ENCODE measurements at places on chromosomes 4 and X.
A peak's percentile ranks its signal among the peaks of the same experiment; 100 is the strongest.

DNA sequence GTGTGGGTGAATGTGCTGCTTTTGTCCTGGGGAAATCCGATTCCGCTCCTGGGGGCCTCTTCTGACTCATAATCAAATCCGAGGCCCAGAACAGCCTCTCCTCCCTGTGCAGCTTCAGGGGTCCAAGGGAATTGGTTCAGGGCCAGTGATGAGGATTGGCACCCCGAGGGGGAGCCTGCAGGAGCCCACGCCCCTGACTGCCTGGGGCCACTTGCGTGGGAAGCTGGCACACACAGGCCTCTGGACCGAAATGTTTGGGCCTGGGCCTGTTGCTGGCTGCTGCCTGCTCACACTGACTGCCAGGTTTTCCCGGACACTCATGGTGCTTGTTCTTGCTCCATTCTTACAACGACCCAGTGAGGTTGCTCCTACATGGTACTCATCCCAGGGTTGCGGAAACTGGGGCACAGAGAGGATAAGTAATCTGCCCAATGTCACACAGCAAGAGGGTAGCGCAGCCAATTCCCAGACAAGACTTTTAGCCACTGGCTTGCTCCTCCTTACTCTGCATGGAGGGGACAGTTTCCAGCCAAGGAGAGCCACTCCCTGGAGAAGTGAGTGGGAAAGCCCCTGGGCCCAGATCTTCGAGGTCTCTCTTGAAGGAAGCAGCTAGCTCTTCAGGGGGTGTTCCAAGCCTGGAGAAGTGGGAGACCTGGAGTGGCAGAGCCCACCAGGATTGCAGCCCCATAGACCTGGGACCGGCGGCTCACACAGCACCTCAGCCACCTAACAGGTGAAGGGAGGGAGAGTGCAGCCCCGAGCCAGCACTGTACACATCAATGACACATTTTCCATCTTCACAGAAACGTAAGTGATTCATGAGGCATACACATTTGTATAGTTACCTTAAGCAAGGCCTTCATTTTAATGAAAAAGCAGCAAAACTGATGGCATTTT lies 20.3 kb downstream of the CFAP99 start:
- H3K4me3 ChIP-seq, result no peak overlapping the region
- DNase-seq, result no peak
- H3K27ac ChIP-seq, result no peak overlapping the region

DNA sequence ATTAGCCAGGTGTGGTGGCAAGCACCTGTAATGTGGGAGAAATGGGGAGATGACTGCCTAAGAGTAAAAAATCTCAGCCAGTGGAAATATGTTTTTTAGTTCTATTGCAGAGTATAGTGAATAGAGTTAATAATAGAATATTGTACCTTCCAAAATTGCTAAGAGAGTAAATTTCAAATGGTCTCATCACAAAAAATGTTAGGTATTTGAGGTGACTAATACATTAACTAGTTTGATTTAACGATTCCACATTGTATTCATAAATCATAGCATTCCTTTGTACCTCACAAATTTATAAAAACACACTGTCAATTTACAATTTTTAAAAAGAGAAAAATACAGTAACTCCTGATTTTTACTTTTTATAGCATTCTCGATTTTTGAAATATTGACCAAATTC lies 681.5 kb upstream of the EPHA5 start:
- H3K27me3 ChIP-seq, result no peaks in the 10 kb centered on the region
- no peak overlapping the region for H3K27ac ChIP-seq
- no peaks in the 10 kb centered on the region for H3K36me3 ChIP-seq
- no peak overlapping the region for H3K4me3 ChIP-seq

DNA sequence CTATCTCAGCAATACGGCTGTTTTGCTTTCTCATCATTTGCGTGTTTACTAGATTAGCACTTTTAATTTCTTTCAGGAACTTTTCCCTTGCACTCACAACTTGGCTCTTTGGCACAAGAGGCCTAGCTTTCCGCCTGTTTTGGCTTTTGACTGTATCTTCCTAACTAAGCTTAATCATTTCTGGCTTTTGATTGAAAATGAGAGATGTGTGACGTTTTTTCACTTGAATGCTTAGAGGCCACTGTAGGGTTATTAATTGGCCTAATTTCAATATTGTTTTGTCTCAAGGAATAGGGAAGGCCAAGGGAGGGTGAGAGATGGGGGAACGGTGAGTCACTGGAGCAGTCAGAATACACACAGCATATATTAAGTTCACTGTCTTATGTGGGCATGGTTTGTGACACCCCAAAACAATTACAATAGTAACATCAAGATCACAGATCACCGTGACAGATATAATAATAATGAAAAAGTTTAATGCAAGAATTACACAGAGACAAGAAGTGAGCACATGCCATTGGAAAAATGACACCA lies 27.3 kb downstream of the MND1 start:
- H3K27me3 ChIP-seq, result no peaks in the 10 kb centered on the region
- no peak overlapping the region for H3K27ac ChIP-seq
- H3K4me1 ChIP-seq, result no peaks in the 10 kb centered on the region
- H3K36me3 ChIP-seq, result no peaks in the 10 kb centered on the region

DNA sequence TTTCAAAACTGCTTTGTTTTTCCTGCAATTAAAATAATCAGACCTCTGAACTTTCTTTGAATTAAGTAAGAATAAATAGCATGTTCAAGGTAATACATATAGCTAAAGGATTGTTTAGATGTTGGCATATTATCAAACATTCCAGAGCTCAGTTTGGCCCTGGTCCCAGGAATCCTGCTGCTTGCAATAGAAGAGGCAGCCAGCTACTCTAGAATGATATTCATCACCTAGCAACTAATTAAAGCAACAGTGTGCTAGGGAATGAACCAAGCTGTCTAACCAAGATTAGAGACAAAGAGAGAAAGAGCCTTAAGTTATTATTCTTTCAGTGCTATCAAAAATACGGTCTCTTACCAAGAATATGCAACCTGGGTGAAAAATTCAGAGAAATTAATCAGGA lies 460.9 kb downstream of the GABRG1 start:
- H3K27me3 ChIP-seq, result no peaks in the 10 kb centered on the region
- H3K4me1 ChIP-seq, result no peaks in the 10 kb centered on the region
- DNase-seq, result peak; percentile 69
- H3K36me3 ChIP-seq, result no peaks in the 10 kb centered on the region
- H3K4me3 ChIP-seq, result no peak overlapping the region

GRCh38 chrX:47232803-47233332 lies at the start of gene USP11:
TSS of gene USP11 (plus strand) at chrX:47233009. CDS start at chrX:47233044, 35 bp downstream.
- H3K36me3 ChIP-seq, result no peaks in the 10 kb centered on the region
- no peaks in the 10 kb centered on the region for H3K4me1 ChIP-seq
- H3K27me3 ChIP-seq, result no peaks in the 10 kb centered on the region
- H3K27ac ChIP-seq, result peak within 1 kb of the TSS; percentile 97
- peak within 1 kb of the TSS; percentile 56 for H3K4me3 ChIP-seq

- DNase-seq, result peak; percentile 2
- H3K27ac ChIP-seq, result no peak overlapping the region
- H3K4me1 ChIP-seq, result no peaks in the 10 kb centered on the region
- no peaks in the 10 kb centered on the region for H3K36me3 ChIP-seq
Observed at GRCh38 chr4:8710416-8710815, 117.9 kb downstream of the CPZ start.

DNA sequence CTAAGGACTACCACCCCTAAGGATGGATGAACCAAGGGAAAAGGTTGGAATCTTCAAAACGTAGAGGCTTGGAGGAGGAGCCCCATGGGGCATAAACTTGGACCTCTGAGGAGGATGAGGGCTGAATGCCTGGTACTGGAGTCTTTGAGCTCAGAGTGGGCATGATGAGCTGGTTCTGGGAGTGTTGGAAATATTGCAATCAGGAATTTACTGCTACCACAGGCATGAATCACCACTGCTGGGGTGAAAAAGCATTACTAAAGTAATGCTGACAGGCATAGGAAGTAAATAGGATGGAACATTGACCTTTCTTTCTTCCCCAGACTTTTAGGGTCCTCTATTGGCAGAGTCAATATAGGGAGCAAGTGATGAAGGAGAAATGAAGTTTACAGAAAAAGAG lies 105.8 kb upstream of the RPS6KA3 start:
- DNase-seq, result no peak
- no peaks in the 10 kb centered on the region for H3K36me3 ChIP-seq
- H3K27ac ChIP-seq, result no peak overlapping the region
- no peaks in the 10 kb centered on the region for H3K27me3 ChIP-seq
- H3K4me3 ChIP-seq, result no peak overlapping the region
- no peaks in the 10 kb centered on the region for H3K4me1 ChIP-seq

GRCh38 chrX:124228849-124229248 lies 103.6 kb upstream of the TEX13D start:
- no peak for DNase-seq
- H3K4me3 ChIP-seq, result no peak overlapping the region
- H3K36me3 ChIP-seq, result no peaks in the 10 kb centered on the region
- H3K27ac ChIP-seq, result no peak overlapping the region
- no peaks in the 10 kb centered on the region for H3K4me1 ChIP-seq

- H3K4me3 ChIP-seq, result no peak overlapping the region
- no peaks in the 10 kb centered on the region for H3K27me3 ChIP-seq
- no peak overlapping the region for H3K27ac ChIP-seq
- H3K36me3 ChIP-seq, result no peaks in the 10 kb centered on the region
- no peak for DNase-seq
Observed at GRCh38 chr4:5256421-5256820, 205.1 kb downstream of the STK32B start.

GRCh38 chr4:148514041-148514440 lies 71.8 kb upstream of the NR3C2 start:
- no peaks in the 10 kb centered on the region for H3K27me3 ChIP-seq
- H3K4me3 ChIP-seq, result no peak overlapping the region
- no peaks in the 10 kb centered on the region for H3K4me1 ChIP-seq
- no peaks in the 10 kb centered on the region for H3K36me3 ChIP-seq

DNA sequence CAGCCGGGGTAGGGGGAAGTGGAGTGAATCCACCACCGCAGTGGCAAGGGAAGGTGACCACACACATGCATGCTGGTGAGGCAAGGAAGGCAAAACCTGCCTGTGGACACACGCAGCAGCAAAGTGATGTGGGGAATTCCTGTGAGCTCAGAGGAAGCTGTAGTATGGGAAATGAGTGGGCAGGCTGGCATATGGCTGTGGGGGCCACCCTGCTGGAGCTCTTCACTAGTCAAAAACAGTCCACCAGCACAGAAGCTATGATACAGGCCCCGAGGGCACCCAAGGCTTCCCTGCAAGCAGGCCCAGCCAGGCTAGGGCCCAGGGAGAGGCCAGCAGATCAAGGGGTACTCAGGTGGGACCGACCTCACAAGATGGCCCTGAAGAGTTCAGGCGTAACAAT lies 239.1 kb downstream of the CHM start:
- H3K36me3 ChIP-seq, result no peaks in the 10 kb centered on the region
- H3K4me3 ChIP-seq, result no peak overlapping the region
- DNase-seq, result no peak
- H3K27me3 ChIP-seq, result no peaks in the 10 kb centered on the region
- no peak overlapping the region for H3K27ac ChIP-seq
- no peaks in the 10 kb centered on the region for H3K4me1 ChIP-seq

GRCh38 chr4:1297023-1297395 lies 7.3 kb downstream of the MAEA start:
- H3K36me3 ChIP-seq, result no peaks in the 10 kb centered on the region
- no peaks in the 10 kb centered on the region for H3K27me3 ChIP-seq
- no peaks in the 10 kb centered on the region for H3K4me1 ChIP-seq
- no peak overlapping the region for H3K4me3 ChIP-seq
- DNase-seq, result no peak
- H3K27ac ChIP-seq, result no peak overlapping the region

DNA sequence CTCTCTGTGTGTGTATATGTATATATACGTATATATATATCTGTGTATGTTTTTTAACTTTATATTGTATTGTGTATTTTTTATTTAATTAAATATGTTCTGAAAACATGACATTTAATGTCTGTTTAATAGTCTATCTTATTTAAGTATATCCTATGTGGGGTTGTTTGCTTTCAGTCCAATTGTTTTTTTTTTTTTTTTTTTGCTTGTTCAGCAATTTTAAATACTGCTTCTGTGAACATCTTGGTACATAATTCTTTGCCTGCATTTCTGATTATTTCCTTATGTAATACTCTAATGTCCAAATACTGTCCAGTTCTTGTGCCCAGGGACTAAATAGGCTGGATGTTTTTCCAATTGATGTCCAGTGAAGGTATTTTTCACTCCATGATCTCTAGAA lies 45.1 kb upstream of the MAD2L1 start:
- H3K36me3 ChIP-seq, result no peaks in the 10 kb centered on the region
- H3K27me3 ChIP-seq, result no peaks in the 10 kb centered on the region
- no peak for DNase-seq

DNA sequence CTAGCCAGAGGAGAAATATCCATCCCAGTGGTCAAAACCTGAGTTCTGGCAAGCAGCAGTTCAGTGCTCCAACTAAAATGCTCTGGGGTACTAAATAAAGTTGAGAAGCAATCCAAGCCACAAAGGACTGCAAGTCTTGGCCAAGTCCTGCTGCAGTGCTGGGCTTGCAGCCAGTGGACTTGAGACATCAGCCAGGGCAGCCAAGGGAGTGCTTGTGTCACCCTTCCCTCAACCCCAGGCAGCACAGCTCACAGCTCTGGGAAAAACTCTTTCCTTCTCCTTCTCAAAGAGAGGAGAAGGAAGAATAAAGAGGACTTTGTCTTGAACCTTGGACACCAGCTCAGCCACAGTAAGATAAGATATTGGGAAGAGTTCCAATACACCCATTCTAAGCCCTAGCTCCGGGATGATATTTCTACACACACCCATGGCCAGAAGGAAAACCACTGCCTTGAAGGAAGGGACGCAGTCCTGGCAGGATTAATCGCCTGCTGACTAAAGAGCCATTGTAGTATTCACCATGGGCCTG lies 99.8 kb downstream of the PTCHD1 start:
- H3K36me3 ChIP-seq, result no peaks in the 10 kb centered on the region
- H3K27ac ChIP-seq, result peak overlapping the region; percentile 44
- no peaks in the 10 kb centered on the region for H3K27me3 ChIP-seq
- H3K4me3 ChIP-seq, result no peak overlapping the region
- H3K4me1 ChIP-seq, result no peaks in the 10 kb centered on the region

- no peak overlapping the region for H3K4me3 ChIP-seq
- H3K4me1 ChIP-seq, result no peaks in the 10 kb centered on the region
- no peaks in the 10 kb centered on the region for H3K27me3 ChIP-seq
Observed at GRCh38 chrX:120731386-120731785, 101.5 kb upstream of the C1GALT1C1 start.

- peak within 1 kb of the TSS; percentile 82 for H3K27ac ChIP-seq
- no peaks in the 10 kb centered on the region for H3K36me3 ChIP-seq
- no peaks in the 10 kb centered on the region for H3K27me3 ChIP-seq
- no peaks in the 10 kb centered on the region for H3K4me1 ChIP-seq
- peak within 1 kb of the TSS; percentile 49 for H3K4me3 ChIP-seq
Observed at GRCh38 chrX:101659601-101660063, at the start of gene ARMCX2. TSS of gene ARMCX2 (minus strand) at chrX:101659850. CDS start at chrX:101657588, 2,262 bp downstream.

DNA sequence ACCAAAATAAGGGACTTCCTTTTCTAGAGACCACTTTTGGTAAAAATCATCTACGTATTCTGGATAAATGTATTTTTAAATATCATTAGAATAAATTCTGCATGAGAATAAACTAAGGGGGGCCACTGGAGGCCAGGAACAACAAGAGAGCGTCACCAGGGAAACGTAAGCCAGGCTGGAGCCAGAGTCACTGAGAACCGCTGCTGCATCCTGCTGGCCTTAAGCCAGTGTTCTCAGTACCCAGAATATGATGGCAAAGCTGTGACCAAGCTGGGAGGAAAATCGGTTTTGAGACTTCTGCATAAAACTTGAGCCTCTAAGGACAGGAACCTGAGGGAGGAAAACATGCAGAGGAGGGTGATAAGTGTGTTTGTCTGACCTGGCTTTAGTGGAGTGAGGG lies 63.0 kb upstream of the FAM9A start:
- no peaks in the 10 kb centered on the region for H3K27me3 ChIP-seq
- H3K36me3 ChIP-seq, result no peaks in the 10 kb centered on the region
- no peak overlapping the region for H3K4me3 ChIP-seq
- no peak overlapping the region for H3K27ac ChIP-seq
- no peaks in the 10 kb centered on the region for H3K4me1 ChIP-seq
